ENCODE measurements at places on chromosomes 2 and 18.

GRCh38 chr2:145797692-145798091, 1277.8 kb upstream of the ZEB2 start:
- DNase-seq: no peak

DNA sequence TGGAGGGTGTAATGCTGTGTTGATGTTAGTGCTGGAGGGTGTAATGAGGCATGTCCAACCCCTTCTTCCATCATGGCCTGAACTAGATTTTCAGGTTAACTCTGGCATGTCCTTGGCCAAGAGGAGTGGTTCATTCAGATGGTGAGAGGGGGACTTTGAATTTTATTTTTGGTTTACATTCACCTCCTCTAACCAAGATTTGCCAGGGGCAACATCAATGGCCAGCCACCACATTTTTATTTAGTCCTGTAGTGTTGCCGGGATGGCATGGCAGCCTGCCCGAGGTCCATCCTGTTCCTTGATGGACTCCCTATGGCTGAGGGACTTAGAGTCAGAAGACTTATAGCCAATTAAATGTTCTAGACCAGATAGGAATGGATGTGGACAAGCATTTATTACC, 484.6 kb upstream of the HS6ST1 start:
- no peak for DNase-seq

- DNase-seq: no peak
These were observed 33.3 kb upstream of the GMCL1 start for GRCh38 chr2:69796174-69796573.

GRCh38 chr2:65613968-65614555, 181.7 kb upstream of the SPRED2 start:
- no peak for DNase-seq

DNA sequence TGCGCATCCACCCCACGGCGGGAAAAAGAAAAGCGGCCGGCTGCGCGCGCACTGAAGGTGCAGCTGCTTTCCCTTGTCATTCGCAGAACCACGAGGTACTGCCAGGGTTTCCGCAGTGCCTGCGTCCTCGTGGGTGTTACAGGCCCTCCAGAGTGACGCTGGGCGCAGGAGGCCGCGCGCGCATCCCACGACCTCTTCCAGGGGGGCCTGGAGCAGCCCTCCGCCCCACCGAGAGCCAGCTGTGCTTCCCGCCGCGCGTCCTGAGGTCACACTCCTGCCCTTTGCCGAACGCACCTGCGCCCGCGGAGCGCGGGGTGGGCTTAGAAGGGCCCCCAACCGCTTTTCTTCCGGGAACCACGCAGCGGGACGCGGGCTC, 378 bp upstream of the IAH1 start:
- DNase-seq: peak; percentile 29

DNA sequence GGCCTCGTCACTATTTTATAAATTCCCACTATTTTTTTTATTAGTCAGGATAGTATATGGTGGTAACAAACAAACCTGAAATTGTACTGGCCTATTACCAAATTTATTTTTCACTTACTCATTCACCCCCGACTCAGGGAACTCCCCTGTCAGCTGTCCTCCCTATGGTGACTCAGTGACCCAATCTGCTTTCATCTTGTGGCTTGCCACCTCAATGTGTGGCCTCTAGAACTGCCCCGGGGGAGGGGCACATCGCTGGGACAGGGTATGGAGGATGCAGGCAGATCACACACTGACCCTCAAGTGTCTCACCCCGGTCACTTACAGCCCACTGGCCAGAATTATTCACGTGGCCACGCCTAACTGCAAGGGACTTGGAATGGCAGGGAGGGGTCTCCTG, 71.6 kb downstream of the ACTR2 start:
- DNase-seq: no peak

DNA sequence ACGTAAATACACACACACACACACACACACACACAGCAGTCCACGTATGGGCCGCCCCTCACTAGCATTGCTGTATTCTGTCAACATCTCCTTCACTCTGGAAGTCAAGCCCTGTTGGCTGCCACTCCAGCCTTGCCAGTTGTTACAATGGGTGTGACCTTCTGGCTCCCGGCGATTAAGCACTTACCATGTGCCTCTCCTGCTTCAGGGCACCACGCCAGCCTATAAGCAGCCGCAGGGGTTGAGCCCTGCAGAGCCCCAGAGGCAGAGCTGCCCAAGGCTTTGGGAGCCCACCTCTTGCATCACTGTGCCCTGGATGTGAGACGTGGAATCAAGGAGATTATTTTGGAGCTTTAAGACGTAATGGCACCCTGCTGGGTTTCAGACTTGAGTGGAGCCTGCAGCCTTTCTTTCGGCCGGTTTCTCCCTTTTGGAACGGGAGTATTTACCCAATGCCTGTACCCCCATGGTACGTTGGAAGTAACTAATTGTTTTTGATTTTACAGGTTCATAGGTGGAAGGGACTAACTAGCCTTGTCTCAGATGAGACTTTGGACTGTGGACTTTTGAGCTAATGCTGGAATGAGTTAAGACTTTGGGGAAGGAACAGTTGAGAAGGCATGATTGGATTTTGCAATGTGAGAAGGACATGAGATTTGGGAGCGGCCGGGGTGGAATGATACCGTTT, 54.5 kb upstream of the ROCK2 start:
- DNase-seq: no peak

DNA sequence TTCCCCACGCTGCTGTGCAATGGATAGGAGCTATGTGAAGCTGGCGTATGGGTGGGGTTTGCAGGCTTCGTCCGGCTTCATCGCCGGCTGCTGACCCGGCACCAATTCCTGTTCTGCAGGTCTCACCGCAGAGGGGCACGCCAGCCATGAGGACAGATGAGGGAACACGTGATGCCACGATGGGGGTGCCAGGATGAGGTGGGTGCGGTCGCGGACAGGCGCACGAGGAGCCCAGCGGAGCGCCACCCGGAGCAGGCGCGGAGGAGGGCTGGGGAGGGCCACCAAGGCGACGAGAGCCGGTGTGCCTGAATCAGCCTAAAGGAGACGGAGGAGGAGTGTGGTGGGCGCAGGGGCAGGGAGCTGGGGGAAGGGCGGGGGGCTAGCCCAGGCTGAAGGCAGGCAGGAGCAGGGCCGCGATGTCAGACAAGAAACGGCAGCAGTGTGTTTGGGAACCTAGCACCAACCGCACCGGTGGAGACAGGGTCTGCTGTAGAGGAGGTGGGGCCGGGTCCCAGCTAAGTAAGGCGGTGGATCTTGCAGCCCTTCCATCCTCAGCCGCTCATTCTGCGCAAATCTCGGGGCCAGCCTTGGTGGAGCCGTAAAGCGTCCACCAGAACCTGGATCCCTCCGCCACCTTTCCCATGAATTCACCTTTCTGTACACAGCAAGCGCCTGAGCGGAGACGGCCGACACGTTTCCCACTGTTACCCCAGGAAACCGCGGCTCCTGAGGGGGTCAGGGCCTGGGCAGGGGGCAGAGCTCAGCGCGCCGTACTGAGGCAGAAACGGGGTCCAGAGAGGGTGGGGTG, 17.0 kb upstream of the CD8A start:
- peak; percentile 25 for DNase-seq

DNA sequence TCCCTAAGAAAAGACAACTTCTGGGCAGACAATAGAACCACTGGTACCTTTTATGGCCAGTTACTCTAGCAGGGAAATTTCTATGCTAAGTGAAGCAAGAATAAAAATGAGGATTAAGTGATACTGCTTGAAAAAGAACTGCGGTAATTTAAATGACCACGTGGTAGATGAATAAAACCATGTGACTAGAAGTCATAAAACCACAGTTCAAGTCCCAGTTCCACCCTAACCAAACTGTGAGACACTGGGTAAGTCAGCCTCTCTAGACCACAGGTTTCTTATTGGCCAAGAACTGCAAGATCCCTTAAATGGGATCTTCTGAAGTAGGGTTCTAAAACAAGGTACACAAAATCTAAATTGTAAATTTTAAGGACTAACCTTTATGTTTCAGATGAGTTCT, 12.7 kb downstream of the TMEM237 start:
- no peak for DNase-seq

Measured in fibroblast of pulmonary artery (primary cell).